Stimulated activated CD8-positive, alpha-beta memory T cell treated with anti-CD3 and anti-CD28 coated beads, Interleukin-7, amount 100 ng/mL, for 1 hour (primary cell): ENCODE measurements at places on chromosomes 2 and 18.

GRCh38 chr2:71832844-71833243 lies 314.8 kb downstream of the CYP26B1 start:
- DNase-seq, result no peak

- no peak for DNase-seq
Measured at GRCh38 chr18:14031053-14031452, 101.2 kb downstream of the ZNF519 start.

DNA sequence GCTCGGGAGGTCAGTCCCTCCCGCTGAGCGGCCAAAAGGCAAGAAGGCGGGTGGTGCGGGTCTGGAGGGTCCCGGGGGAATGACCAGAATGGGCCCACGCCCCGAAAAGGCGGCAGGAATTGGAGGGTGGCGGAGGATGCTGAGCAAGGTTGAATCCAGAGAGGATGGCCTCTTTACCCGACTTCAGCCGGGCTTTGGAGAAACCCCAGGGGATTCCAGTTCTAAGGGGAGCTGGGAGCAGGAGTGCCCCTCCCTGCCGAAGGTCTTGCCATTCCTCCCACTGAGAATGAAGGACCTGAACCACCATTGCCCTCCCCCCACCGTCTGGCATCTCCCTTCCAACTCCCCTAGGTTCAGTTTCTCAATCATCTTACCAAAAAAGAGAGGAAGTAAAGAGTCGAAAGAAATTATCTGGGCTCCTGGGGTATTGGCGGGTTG lies 38.9 kb upstream of the ATP6V1B1 start:
- DNase-seq, result no peak

- DNase-seq, result no peak
Measured at GRCh38 chr2:170330881-170331280, 152.9 kb downstream of the MYO3B start.

GRCh38 chr2:42747422-42747821 lies 16.5 kb downstream of the OXER1 start:
- no peak for DNase-seq

GRCh38 chr2:148022351-148022750 lies 1.5 kb downstream of the MBD5 start:
- no peak for DNase-seq

- no peak for DNase-seq
Measured at GRCh38 chr2:96083064-96083939, 33.1 kb downstream of the ADRA2B start.

DNA sequence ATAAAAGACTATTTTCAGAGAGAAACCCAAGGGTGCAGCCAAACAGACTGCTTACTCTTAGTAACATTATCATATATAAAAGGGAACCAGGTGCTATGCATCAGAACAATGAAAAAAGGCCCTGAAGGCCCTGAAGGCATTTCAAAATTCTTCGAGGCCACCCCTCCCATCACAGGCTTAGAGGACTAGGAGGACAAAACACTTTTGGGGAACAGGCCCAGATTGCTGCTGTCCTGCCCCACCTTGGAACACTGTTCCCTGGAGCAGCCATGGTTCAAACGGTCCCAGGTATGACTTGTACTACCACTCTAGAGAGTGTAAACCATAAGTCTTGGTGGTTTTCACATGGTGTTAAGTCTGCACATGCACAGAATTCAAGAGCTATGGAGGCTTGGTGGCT lies 2183.1 kb upstream of the CELF4 start:
- no peak for DNase-seq

DNA sequence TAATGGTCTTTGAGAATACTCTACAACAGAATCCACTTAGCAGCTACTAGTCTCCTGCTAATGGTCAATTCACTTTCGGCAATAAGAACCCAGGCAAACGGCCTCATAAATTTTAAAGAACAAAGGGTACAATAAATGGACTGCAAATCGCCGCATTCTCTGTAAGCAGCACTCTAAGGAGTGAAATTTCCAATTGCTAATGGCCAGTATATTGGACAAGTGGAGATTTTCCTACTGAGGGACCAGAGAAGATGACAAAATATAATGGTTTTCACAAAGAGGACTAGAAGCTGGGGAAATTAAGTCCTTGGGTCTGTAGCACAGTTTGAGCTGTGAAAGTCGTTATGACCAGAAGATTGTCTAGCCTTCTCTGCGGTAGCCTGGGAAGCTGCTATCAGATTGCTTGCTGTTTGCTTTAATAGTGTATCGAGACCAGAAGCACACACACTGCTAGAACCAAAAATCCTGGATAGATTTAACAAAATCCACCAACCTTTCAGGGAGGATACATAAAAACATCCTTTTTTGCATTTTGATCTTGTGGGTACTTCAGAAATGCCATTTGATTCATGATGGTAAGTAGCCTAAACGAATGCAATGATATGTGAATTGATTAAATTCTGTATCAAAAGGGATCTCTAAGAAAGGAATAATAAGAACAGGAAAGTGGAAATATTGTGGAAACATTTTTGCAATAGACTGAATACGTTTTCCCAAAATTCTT lies 53.6 kb upstream of the ATP8B1 start:
- DNase-seq, result no peak

GRCh38 chr2:28412625-28413151 lies 20.0 kb downstream of the FOSL2 start:
- DNase-seq, result no peak

DNA sequence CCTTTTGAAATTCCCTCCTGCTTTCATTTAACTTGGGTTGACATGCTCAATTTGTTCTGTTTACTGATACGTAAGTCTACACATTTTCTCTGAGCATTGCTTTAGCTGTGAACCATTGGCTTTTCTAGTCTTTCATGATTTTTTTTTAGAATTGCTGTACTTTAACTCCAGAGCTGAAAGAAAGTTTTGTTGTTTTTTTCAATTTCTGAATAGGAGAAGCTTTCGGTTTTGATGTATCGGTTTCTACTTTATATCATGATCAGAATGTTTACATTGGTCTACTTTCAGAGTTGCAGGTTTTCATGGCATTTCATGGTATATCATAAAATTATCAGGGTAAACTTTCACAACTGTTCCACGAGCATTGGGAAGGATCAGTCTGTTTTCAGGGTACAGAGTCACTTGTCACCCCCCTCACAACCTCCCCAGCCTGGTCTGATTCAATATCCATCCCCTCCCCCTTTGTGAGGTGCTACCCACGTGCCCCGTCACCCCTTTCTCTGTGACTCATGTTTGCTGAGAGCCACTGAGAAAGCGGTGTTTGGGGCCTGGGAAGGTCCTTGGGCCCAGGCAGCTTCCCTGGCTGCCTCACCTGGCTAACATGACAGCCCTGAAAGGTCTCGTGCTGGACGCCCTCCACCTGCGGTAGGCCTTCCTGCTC lies 7.0 kb downstream of the ASTL start:
- DNase-seq, result no peak

GRCh38 chr2:57869758-57870344 lies 176.8 kb upstream of the VRK2 start:
- no peak for DNase-seq

DNA sequence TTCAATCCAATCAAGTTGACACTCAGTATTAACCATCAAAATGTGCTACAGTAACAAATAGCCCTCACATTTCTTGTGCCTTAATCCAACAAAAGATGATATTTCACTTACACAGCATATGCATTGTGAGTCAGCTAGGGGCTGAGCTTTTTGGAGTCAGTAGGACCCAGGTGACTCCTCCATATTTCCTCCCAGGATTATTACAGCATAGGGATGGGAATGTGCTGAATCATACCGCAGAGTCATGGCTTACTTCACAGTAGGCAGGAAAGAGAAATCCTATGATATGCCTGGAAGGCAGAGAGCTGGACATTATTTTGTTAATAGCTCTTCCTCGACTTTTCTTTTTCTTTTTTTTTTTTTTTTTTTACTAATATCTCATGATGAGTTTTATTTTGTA lies 153.3 kb downstream of the TMEM182 start:
- DNase-seq, result no peak

GRCh38 chr18:58322464-58322863 lies 278.4 kb downstream of the NEDD4L start:
- no peak for DNase-seq

GRCh38 chr2:55948176-55948923 lies 24.8 kb upstream of the EFEMP1 start:
- DNase-seq, result no peak

DNA sequence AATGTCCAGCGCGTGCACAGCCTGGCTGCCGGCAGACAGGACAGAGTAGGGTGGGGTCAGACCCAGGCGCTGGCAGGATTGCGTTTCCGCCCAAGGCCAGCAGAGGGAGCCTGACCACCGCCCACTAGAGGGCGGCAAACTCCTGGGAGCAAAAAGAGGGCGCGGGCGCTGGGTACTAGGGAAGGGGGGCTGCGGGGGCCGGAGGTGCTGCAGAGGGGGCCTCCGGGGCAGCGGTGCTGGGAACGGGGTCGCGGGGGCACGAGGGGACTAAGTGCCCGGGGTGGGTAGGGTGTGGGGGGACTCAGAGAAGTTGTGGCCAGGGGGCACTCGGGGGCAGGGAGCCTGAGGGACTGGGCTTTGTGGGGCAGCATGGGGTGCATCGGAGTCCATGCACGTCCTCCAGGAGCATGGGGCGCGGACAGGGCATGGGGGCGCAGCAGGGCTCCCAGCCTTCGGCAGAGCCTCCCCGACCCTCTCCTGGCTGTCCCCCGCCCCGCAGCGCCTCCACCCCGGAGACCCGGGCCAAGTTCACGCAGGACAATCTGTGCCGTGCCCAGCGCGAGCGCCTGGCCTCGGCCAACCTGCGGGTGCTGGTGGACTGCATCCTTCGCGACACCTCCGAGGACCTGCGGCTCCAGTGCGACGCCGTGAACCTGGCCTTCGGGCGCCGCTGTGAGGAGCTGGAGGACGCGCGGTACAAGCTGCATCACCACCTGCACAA lies 3.2 kb downstream of the TEKT4 start:
- peak; percentile 32 for DNase-seq

- no peak for DNase-seq
Measured at GRCh38 chr2:34660741-34661140, 1061.6 kb upstream of the FAM98A start.

- DNase-seq, result no peak
Measured at GRCh38 chr2:3885629-3886628, 182.6 kb downstream of the DCDC2C start.

DNA sequence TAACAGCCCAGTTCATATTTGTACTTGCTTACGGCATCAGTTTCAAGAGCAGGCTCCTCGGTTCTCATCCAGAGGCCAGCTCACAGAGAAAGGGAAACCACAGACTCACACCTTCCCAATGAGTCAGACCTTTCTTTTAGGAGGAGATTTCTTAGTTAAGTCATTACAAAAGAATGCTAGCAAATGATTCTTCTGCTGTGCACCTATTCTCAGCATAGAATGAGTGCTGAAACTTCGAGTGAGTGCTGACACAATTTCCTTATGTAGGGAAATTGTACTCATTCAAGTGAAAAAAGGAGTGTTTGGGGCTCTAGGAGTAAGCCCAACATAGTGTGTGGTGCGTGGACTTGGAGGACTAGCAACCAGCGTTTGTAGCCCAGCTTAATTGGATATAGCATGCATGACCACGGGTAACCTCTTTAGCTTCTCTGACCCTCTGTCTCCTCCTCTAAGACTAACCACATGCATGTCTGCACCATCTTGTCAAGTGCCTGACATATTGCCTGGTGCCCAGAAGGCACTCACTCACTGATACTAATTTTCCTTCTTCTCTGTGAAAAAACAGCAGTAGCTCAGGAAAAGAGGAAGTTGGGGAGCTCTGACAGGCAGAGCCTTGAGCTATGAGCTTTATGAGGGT lies 87.0 kb downstream of the ALPK2 start:
- DNase-seq, result peak; percentile 2

GRCh38 chr2:176151442-176152287 lies at the start of gene HOXD4:
Gene HOXD4 (plus strand): TSS chr2:176151550. CDS start chr2:176151634, 84 bp downstream.
- DNase-seq, result no peak

- DNase-seq, result no peak
Measured at GRCh38 chr18:63795606-63796005, 20.4 kb downstream of the SERPINB7 start.

GRCh38 chr2:174835797-174836255 lies 71.6 kb upstream of the CHRNA1 start:
- no peak for DNase-seq

- DNase-seq, result no peak
Measured at GRCh38 chr2:63680455-63680854, 91.7 kb downstream of the MDH1 start.

DNA sequence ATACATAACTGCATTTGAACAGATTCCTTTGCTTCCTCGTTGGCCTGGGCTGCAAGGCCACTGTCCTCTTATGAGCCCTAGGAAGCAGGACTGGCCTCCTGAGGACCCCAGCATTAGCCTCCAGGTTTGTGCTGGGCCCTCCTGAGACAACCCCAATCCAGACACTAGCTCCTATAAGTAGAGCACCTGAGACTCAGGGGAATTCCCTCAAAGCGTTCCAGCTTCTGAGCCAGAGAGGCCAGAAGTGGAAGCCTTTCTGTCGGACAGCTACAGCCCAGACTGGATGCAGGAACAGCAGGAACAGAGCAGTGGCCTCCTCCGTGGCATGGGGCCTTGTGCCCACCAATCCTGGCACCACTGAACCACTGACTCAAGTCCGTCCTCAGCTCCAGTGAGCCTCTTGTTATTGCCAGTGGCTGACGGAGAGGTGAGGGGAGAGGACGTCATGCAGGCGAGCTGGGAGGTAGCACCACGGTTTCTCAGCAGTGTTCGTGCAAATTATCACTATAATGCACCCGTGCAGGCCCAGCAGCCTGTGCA lies 67.2 kb downstream of the NPAS2 start:
- no peak for DNase-seq

DNA sequence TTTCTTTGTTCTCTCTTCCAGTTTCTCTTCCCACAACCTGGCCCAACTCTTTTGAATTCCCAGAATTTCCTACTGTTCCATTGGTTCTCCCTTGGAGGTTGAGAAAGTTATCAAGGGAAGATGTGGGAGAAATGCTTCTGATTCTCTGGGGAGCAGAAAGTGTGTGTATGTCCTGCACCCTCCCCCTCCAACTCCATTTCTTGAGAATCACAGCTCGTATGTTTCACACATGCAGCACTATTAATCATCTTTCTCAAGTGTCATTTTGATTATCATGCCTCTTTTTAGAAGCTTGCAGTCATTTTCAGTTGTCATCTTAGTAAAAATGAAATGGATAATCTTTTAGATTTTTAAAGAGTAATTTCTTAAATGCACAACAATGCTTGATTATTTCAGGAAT lies 296.8 kb upstream of the SLC39A10 start:
- no peak for DNase-seq

GRCh38 chr2:70626254-70626990 lies 72.8 kb upstream of the TGFA start:
- DNase-seq, result no peak

DNA sequence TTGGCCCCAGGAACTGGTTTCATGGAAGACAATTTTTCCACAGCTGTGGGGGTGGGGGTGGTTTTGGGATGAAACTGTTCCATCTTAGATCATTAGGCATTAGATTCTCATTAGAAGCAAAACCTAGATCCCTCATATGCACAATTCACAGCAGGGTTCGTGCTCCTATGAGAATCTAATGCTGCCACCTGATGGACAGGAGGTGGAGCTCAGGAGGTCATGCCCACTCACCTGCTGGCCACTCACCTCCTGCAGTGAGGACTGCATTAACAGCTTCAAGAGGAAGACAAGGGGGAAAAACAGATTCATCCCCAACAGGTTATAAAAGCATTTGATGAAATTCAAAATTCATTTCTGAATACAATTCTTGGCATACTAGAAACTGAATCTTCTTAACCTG lies 38.5 kb downstream of the THAP4 start:
- DNase-seq, result no peak

- no peak for DNase-seq
Measured at GRCh38 chr2:58266211-58266610, 25.1 kb upstream of the FANCL start.

GRCh38 chr2:62966991-62967390 lies 83.6 kb upstream of the OTX1 start:
- DNase-seq, result no peak

GRCh38 chr2:236236559-236237452 lies 27.4 kb downstream of the ASB18 start:
- DNase-seq, result no peak
